ENCODE measurements at places on chromosomes 2 and 18.

DNA sequence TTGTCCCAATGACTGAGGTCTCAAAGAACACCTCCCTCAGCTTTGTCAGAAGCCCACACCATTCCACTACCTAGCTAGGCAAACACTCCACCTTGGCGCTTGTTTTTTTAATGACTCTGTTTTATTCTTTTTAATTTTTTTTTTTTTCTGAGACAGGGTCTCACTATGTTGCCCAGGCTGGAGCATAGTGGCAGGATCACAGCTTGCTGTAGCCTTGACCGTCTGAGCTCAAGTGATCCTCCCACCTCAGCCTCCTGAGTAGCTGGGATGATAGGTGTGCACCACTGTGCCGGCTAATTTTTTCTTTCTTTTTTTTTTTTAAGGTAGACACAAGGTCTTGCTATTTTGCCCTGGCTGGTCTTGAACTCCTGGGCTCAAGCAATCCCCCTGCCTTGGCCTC is 101.9 kb downstream of the SLC25A12 start:
- DNase-seq, result no peak

DNA sequence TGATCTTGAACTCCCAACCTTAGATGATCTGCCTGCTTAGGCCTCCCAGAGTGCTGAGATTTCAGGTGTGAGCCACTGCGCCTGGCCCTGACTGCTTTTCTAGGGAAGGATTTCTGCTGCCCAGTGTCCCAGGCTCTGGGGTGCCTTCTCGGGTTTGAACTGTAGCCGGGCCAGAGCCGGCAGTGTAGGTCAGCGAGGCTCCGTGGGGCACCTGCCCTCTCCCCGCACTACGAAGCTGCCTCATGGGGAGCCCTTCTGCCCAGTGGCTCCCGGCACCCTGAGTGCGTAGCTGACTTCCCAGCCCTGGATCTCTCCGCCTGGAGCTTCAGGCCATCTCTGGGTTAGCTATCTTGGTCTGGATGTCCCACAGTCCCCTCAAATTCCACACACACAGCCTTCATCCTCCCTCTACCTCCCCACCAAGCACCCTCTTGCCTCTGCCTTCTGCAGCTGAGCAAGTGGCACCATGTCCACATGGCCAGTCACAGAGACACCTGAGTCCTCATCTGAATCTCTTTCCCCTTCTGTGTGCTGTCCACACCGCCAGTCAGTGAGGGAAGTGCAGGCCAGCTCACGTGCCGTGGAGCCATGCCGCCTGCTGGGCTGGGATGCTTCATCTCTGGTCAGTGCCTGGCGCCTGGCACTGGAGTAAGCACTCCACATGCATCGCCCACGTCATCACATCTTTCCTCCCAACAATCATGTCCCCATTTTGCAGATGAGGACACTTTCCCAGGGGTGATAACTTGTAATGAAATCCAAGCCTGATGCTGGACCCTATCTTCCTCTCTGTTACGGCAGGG is 69.2 kb downstream of the EDAR start:
- DNase-seq, result no peak

- DNase-seq, result no peak
Observed at GRCh38 chr2:179991344-179991743, 15.8 kb downstream of the CWC22 start.

GRCh38 chr2:154537024-154537423 is 161.5 kb upstream of the KCNJ3 start:
- no peak for DNase-seq

- no peak for DNase-seq
Observed at GRCh38 chr2:223979730-223980396, 22.6 kb downstream of the MRPL44 start.

DNA sequence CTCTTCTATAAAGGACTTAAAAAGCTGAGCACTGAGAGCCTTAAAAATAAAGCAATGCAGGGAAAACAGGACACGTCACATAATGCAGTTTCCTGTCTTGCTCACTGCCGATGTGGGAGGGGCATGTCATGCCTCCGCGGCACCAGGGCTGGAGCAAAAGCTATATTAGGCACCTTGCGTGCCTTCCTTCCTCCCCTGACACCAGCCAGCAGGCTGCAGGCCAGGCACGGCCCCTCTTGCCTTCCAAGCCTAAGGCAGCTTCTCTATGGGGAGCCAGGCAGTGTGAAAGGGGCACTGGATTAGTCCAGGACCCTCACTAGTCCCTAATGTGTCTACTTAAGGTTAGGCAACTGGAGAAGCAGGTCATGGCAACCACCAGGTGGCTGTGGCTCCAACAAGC is 26.3 kb downstream of the MRPL35 start:
- DNase-seq, result peak; percentile 93

GRCh38 chr18:3411854-3412268 is 38.1 kb upstream of the TGIF1 start:
- no peak for DNase-seq

DNA sequence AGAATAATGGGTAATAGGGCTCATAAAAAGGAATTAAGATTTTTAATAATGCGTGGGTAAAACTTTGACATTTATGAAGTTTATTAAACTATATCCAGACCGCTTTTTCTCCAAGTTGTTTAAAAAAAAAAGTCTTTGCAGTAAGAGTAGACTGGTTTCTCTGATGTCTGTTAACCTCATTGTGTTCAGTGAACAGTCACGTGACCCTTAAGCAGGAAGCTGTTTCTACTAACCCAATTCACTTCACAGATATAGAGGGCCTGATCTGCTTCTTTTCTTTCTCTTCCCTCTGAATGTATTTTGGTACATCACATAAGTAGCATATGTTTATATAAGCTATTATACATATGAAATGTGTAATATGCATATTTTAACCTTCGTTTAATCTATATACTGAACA is 1011.3 kb upstream of the CELF4 start:
- no peak for DNase-seq

DNA sequence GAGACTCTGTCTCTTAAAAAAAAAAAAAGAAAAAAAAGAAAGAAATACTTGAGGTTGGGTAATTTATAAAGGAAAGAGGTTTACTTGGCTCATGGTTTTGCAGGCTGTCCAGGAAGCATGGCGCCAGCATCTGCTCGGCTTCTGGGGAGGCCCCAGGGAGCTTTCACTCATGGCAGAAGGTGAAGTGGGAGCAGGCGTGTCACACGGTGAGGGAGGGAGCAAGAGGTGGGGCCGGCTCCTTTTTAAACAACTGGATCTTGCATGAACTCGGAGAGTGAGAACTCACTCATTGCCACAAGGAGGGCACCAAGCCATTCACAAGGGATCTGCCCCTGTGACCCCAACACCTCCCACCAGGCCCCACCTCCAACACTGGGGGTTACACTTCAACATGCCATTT is 30.6 kb downstream of the CYP26B1 start:
- DNase-seq, result no peak

All from aorta (tissue), 5 donors.